ENCODE measurements at places on chromosomes 12 and 14.

- DNase-seq, result no peak
These were observed 338.6 kb downstream of the CEP128 start for GRCh38 chr14:80602946-80603345.

- no peak for DNase-seq
These were observed 17.1 kb downstream of the TRMT5 start for GRCh38 chr14:60963761-60964160.

DNA sequence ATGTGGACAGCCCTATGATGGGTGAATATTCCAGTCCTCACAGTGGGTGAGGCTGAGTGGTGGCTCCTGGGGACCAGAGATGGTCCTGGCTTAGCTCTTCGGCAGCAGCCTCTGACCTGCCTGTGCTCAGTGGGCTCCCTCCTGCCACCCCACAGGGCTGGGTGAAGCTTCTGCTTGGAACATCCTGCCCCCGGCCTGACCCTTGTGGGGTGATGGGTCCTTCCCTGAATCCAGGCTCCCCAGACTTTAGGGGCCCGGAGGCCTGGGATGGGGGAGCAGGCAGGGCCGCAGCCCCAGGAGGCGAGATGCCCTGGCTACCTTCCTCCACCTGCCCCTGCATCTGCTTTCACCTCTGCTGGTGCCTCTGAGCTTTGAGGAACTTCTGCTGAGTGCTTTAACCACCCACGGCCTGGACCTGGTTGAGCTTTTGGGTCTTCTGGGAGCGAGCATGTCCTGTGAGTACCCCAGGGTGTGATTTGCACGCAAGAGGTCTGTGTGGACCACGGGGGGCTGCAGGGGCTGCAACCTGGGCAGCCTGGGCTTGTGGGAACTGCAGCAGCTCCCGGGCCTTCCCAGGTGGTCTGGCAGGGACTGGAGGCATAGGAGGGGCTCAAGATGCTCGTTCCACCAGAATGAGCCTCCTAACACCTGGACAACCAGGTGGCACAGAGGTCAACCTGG, 159.5 kb downstream of the KIF26A start:
- no peak for DNase-seq

- no peak for DNase-seq
These were observed 7.0 kb downstream of the CHGA start for GRCh38 chr14:92929689-92930608.

- DNase-seq, result no peak
These were observed 11.5 kb downstream of the SPTSSA start for GRCh38 chr14:34450542-34450915.

GRCh38 chr14:54675236-54676128, 108.6 kb downstream of the SAMD4A start:
- no peak for DNase-seq

DNA sequence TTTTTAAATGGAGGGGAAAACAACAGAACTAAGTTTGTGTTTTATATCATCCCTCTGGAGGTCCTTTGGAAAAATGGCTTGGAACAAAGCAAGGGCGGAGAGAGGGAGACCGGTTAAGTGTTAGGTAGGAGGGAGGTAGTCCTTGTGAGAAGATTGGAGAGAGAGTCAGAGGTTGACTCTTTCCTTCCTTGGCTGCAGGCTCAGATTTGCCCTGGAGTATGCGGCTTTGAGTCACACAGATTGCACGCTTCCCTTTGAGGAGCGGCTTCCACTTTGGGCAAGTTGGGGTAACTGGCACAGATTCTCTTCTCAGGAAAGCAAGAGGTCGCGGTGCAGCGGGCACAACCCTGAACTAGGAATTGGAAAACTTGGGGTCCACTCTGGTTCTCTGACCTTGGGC, 9.9 kb downstream of the SOCS2 start:
- no peak for DNase-seq

DNA sequence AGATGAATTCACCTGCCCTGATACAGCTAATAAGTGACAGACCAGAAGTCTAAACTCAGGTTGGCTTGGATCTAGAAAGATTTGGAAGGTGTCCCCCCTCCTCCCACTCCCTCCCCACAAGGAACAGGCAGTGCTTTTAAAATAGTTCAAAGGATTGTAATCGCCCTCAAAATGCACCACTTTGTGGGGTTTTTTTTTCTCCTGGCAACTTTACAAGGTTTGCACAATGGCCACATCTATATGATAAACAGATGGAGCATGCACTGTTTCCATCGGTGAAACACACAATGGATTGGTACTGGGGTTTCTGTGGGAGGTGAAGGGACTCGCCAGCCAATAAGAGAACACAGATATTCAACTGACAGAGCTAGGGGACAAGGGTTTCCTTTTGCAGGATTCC, 137.4 kb downstream of the LLPH start:
- no peak for DNase-seq

DNA sequence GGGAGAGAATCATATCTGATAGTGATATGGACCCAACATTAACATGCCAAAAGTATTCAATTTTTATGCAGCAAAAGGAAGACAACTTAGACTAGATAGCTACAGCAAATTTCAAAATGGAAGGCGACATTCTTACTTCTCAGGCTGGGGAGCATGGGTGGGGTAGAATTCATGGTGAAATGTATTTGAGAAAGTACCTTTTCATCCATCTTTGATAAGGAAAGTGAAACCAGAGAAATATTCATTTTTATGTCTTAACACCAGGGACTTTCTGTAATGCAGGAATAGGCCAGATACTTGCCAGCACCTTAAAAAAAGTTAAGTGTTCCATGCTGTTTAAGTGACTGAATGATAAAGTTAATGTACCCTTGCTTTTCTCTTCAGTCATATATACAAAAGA, 13.4 kb downstream of the BTG1 start:
- no peak for DNase-seq

DNA sequence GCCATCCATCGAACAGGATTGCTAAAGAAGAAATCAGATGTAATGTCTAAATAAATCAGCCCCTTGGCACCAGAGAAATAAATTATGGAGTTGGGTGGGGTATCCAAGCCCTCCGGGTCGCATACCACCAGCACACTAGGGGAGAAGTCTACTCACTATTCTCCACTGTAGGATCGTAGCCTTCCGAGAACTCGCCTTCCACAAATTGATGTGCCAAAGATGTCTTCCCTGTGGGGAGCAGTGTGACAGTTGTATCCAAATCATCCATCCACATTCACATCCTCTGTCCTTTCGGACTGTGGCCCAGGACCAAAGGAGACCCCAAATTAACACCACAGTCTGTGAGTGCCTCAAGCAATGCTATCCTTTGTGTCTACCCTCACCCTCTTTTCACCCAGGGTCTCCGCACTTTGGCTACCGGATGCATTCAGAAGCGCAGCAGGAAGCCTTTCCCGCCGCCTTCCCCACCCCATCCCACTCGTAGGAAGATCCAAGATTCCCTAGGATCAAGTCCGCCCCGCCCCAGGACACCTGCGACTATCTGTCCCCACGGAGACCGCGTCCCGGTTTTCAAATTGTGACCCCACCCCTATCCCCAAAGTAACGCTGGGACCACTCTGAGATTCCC, 786 bp downstream of the RHEBL1 start:
- DNase-seq, result no peak

GRCh38 chr14:94447206-94447605, 5.4 kb downstream of the SERPINA11 start:
- DNase-seq, result no peak

GRCh38 chr12:31316891-31317290, 9.1 kb downstream of the SINHCAF start:
- DNase-seq, result no peak

DNA sequence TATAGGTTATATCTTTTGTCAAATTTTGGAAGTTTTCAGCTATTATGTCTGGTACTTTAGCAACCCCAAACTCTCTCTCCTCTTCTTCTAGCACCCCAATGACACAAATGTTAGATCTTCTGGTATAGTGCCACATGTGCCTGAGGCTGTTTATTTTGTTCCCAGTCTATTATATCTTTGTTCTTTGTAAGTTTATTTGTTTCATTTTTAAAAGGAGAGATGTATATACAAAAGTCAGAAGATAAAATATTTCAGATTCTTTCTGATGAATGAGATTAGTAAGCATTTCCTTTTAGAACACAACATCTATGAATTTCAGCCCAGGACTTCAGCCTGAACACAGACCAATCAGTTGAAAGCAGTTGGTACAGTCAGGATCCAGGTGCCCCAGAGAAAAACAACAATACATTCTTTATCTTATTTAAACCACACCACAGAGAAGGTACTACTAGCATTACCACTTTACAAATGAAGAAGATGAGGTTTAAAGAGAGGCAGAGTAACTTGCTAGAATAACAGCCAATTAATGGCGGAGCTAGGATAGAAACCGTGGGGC, 114.1 kb upstream of the BTG1 start:
- DNase-seq, result no peak

DNA sequence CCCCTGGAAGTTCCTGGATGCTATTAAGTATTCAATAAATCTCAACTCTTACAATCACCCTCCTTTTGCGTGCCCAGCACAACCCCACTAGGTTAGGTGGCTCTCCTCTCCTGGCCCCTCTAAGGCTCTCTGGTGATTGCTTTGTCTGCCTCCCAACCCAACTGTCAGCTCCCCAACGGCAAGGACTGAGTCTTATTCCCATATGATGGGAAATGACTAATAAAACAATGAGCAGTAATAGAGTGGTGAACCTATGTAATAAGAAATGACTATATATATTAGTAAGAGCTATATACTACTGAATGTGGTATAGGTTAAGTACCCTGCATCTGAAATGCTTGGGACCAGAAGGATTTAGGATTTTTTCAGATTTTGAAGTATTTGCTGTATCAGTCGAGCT, 8.1 kb downstream of the APPL2 start:
- DNase-seq, result peak; percentile 19

DNA sequence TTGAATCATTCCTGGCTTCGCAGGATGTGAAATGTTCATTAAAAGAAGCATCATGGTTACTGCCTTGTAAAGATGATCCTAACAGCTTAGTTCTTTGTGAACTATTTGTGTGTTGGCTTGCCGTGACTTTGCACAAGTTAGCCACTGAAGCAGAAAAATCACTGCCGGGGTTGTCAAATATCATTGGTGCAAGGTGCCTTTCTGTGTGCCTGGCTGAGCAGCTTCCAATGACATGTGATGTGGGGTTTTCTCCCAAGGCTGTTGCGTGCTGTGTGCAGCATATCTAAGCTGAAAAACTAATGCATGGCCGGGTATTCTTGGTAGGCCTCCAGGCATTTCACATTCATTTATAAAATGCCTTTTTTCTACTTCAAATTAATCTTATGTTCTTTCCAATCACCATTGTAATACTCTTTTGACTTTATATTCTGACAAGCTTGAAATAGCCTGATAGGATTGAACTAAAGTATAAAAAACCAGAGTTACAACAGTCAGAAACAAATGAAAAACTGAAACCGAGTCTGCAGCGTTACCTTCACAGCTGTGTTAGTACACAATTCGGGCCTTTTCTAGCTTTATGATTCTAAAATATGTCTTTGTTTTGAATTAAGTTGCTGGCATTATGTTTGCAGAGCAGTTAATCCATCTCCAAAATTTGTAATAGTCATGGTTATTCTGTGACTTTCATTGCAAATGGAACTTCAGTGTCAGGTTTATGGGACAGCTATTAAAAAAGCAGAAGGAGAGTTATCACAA, 222.1 kb downstream of the SYT1 start:
- DNase-seq, result no peak

DNA sequence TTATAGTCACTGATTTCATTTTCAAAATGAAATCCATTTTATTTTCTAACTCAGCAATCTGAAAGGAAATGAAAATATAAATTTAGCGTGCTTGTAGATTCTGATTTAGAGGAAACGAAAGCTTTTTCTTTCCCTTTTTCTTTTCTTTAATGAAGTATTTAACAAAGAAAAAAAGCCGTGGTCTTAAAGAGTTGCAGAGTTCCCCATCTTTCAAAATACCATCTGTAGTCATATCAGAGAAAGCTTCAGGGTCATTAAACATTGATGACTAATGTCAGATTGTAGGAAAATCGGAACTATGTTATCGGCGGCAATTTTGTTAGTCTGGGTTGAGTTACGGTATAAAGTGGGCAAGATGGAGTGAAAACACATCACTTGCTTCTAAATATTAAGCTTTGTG, 32.3 kb downstream of the DRAM1 start:
- DNase-seq, result no peak

- peak; percentile 32 for DNase-seq
These were observed 275.1 kb downstream of the PRKD1 start for GRCh38 chr14:29652571-29652970.

GRCh38 chr12:47757840-47758583, 668 bp downstream of the RAPGEF3 start:
- no peak for DNase-seq

GRCh38 chr12:47356129-47356700, 276.5 kb upstream of the AMIGO2 start:
- no peak for DNase-seq

DNA sequence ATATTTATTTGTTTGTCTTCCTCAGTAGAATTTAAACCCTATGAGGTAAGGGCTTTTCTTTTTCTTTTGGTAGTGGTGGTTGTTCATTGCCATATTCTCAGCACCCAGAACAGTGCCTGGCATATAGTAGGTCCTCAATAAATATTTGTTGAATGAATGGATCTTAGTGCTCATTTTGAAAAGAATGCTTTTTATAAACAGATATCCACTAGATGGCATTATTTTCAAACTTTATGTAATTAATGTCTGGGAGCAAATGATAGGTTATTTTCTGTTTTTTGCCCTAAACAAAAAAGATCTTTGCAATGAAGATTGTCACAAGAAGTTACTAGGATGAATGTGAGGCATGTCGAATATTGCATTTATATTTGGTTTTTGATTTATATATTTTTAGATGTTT, 64.1 kb downstream of the RAD51B start:
- no peak for DNase-seq

DNA sequence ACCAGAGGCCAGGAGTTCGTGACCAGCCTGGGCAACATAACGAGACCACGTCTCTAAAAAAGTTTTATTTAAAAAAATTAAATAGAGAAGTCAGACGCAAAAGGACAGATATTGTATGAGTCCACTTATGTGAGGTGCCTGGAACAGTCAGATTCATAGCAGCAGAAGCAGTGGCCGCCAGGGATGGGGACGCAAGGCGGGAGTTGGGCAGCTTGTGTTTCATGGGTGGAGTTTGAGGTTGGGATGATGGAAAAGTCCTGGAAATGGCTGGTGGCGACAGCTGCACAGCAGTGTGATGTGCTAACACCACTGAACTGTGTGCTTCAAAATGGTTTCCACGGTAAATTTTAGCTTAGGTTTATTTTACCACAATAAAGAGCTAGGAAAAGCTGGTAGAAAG, 57.6 kb upstream of the DDX11 start:
- no peak for DNase-seq

GRCh38 chr12:54240129-54240528, 39.8 kb downstream of the CBX5 start:
- DNase-seq, result no peak

GRCh38 chr12:85927166-85927565, 53.1 kb downstream of the NTS start:
- no peak for DNase-seq

DNA sequence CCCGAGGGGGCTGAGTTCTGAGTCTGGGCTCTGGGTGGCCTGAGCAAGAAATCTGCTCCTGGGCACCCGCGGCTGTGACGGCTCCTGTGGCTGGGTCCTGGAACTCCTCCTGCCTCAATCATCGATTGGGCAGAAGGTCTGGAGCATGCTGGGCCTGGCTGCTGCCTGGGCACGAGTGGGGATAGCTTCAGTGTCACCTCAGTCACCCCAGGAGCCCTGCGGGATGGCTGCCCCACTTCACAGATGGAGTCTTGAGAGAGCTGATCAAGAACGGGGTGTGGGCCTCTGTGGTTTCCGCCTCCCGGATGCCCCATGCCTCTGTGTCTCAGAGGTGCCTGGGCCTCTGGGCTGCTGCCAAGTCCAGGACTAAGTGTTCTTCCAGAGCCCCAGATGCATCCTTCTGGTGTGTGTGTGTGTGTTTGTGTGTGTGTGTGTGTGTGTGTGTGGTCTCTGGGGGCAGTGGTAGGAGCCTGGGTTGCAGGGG, 185.6 kb upstream of the C14orf180 start:
- DNase-seq, result no peak

Data from muscle of back (tissue), 13 donors.